ENCODE measurements at places on chromosomes 12 and 14.

GRCh38 chr14:106789318-106789717, 1262.9 kb downstream of the TMEM121 start:
- DNase-seq = no peak

DNA sequence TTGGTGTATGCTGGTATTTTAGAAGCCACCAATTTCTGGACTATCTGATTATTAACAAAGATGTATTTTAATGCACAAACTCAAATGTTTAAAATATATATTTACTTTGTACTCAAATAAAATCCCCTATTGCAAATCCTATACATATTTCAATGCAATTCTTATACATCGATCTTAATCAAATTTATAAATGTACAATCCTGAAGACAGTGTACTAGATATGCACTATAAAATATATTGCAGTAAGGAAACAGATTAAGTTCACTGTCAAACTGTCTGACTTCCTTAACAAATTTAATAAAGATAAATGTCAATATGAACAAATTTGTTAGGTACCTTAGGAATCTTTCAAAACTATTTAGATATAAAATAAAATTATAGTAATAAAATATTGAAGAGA, 43.9 kb downstream of the FOXA1 start:
- no peak for DNase-seq

DNA sequence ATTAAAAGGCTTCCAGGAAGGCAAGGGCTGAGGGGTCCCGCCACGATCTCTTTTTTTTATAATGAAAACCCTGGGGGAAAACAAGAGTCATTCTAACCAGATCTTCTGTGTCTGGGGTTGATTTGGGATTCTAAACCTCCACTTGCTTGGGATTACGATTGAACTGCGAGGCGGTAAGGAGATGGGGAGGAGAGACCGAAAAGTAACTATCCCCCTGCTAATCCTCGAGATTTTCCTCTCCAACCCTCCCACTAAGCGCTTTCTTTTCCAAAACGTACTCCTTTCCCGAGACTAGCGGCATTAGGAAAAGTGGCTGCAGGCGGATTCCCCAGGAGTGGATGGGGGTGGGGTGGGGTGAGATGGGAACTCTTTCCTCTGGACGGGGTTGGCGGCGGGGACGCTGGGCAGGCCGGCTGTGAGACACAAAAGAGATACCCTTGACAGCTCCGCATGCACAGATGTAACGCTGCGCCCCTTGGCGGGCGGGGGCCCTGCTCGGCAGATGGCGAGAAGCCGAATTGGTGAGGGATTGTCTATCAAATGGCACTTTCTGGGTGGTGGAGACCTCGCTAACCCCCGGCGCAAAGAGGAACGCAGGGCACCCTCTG, 830 bp upstream of the SRRM4 start:
- no peak for DNase-seq

DNA sequence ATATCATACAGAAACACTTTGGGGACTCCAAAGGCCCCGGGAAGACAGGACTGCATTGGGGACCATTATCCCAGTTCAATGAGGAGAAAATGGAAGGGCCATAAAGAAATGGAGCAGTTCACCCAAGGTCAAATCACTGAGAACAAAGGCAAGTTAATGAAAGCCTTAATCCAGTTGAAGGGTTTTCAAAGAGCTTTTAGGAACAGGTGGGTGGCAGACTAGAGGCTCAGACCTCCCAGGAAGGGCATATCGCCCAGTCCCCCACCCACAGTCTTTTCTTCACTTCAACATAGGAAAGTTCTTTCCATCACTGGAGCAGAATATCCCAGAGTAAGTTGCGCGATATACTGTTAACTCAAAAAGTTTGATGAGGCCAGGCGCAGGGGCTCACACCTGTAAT, 136.1 kb upstream of the CCND2 start:
- no peak for DNase-seq

DNA sequence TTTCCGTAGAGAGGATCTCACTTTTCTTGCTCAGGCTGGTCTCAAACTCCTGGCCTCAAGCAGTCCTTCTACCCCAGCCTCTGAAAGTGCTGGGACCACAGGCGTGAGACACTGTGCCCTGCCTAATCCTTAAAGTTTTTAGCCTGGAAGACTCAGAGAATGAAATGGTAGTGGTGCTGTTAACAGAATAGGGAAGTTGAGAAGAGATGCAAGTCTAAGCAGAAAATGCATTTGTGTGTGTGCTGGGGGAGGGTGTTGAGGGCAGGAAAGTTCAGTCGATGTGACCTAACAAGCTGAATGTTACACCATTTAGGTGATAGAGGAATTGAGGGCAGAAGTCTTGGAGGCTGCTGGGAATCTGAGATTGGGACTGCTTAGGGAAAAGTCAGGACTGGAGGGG, 6.9 kb upstream of the TUBA1A start:
- DNase-seq = no peak

Measured in LoVo (cell line).